T-helper 2 cell treated with Interferon-gamma antibody and Interleukin-4, amounts not matched to agents 5 μg/mL and 100 μg/mL, for 36 hours (primary cell): ENCODE measurements at places on chromosomes 1 and 21.

DNA sequence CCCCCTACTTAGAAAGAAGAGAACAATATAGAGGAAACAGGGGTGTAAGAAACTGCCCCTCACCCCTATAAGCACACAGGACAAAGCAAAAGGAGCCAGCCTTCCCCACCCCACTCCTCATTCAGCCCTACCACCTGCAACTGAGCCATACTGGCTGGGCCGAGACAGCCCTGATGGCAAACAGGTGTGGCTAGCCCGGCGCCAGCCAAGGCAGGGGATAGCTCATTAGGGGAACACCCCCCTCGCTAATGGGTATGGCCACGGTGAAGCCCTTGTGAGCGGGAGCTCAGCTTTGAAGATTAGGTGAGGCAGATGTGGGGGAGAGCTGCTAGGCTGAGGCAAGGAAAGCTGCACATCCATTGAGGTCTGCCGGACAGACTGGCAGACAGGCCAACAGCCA is 65.5 kb downstream of the ERI3 start:
- DNase-seq, result no peak

GRCh38 chr1:57782357-57782756 is 358.5 kb upstream of the DAB1 start:
- DNase-seq, result no peak

- no peak for DNase-seq
Observed at GRCh38 chr1:81577004-81577697, 223.6 kb upstream of the ADGRL2 start.

- DNase-seq, result no peak
Observed at GRCh38 chr1:36539526-36539925, 56.8 kb upstream of the CSF3R start.

DNA sequence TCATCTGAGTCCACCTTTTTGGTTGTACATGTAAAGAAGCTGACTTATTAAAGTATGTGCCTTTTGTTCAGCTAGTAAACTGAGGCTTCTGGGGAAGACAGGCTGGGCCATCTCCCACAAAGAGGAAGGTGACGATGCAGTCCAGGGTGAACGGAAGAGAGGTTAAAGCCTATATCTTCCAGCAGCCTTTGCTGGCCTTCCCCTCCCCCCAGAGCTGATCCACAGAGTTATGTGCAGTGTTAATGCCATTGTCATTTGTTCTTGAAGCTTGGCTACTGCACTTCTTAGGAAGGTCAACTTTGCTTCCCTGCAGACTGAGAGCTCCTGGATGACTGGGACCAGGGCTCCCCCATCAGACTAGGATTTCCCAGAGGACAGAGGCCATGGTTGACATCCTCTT is 2.2 kb downstream of the SLC30A2 start:
- DNase-seq, result no peak

DNA sequence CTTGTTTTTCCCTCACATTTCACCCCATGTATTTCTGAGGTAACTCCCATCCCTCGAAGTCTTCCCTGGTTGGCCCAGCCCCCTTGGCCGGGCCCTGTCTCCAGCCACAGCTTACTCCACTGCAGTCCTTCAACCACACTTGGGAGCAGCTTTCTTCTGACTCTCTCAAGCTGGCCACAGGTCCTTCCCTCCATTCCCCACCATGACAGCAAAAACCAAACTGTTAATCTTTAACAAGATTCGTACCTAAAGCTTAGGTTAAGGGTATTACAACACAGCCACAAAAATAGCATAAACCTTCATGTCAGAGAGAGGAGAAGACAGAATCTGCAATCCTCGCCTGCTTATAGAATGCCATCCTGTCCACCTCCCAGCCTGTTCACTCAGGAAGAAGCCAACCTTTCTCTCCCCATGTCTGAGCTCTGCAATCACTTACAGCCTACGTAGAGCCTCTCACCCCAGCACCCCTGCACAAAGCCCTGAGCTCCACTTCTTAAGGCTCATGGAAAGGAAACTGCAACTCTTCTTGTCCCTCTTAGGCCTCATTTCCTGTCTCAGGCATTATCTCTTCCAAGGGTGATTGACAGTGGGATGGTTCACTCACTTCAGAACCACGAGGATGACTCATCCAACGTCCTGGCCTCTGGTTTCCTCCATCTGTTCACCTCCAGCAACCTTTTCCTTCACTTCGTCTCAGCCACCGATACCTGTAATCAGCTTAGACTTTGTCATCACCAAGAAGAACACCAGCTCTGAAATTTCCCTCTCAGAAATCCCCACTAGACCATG is 72.8 kb downstream of the CD2 start:
- peak; percentile 89 for DNase-seq

GRCh38 chr1:5611431-5611830 is 380.8 kb downstream of the NPHP4 start:
- DNase-seq, result no peak

- DNase-seq, result peak; percentile 81
Observed at GRCh38 chr1:904310-904950, 19.3 kb upstream of the SAMD11 start.

DNA sequence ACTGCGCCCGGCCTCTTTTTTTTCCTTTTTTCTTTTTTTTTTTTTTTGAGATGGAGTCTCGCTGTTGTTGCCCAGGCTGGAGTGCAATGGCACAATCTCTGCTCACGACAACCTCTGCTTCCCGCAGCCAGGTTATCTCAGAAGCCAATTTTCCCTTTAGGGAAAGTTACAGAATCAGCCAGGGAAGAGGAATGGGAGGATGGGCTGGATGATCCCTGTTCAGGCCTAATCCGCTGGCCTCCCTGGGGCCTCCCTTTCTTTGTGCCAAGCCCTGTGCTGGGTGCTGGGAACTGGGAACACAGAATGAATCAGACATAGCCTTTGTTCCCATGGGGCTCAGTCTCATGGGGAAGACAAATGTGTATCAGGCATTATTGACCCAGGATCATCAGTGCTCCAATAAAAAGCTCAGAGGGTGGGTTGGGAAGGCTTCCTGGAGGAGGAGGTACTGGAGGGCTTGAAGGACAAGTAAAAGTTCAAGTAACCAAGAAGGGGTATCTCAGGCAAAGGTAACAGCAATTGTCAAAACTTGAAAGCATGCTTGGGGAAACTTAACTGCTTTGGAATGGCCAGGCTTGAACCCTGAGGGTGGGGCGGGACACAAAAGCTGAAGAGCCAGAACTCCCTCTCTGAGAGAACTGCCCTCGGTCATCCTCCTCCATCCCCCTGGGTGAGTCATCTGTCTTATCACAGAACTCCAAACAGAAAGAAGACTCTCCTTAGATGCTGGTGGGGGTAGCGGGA is 14.3 kb downstream of the ECHDC2 start:
- DNase-seq, result no peak

DNA sequence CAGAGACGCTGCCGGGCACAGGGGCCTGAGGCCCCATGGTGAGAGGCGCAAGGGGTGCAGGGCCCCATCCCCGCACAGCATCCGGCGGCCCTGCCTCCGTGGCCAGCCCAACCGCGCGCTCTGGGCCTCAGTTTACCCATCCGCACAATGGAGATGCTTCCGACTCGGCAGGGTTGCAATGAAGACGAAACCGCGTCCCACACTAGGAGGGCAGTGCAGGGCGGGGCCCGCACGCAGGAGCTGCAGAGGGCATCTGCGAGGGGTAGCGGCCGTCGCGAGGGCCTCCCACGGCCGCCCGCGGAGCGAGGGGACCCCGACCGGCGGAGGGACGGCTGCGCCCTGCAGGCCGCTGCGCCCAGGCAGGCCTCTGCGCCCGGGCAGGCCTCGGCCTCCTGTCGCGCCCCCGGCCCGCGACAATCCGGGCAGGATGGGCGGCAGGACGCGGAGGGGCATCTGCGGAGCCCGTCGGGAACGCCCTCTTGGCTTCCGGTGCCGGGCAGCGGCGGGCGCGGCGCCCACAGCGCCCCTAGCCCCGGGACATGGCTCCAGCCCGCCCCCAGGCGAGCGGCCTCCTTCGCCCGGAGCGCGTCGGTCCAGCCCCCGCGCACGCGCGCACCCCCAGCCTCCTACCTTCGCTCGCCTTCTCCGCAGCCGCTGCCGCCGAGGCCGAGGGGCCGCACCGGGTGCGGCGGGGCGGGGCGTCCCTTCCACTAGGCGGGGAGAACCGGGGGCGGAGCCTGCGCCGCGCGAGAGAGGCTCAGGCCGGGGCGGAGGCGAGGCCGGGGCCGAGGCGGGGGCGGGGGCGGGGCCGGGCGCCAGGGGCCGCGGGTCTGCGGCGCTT is 15.3 kb downstream of the RNU1-1 start:
- DNase-seq, result peak; percentile 89

- DNase-seq, result no peak
Observed at GRCh38 chr1:89519779-89520358, 4.8 kb upstream of the LRRC8B start.

DNA sequence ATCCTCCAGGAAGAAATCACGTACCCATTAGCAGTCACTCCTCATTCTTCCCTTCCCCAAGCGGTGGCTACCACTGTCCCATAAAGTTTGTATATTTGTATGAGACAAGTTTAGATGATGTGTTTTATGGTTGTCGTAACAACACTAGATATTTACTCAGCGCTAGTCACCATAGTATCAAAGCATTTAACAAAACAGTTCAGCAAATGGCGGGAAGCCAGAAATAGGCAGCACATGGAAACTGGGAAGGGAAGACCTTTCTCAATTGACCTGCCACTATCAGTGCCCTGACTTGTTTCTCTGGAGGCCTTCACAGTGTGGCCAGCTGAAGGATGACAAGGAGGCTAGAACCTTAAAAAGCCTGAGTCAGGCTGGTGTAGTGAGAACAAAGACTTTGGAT is 31.1 kb downstream of the CNST start:
- DNase-seq, result no peak

- no peak for DNase-seq
Observed at GRCh38 chr1:109391626-109392025, 6.1 kb downstream of the SORT1 start.
